ENCODE measurements at places on chromosomes 5 and 9.

DNA sequence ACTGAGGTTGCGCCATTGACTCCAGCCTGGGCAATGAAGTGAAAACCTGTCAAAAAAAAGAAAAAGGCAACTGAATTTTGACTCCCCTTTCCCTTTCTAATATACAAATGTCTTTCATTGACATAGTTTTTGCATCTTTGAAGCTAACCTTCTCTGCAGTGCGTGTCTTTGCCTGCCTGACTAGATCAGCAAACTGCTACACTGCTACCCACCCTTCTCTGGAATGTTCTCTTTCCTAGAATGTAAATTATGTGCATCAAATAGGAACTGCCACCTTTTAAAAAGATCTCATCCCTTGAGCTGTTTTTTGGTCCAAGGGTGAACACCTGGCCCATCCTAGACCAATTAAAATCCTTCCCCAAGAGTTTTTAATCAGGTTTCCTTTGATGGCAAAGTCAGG lies 127.6 kb downstream of the SLC28A3 start:
- H3K27me3 ChIP-seq: no peaks in the 10 kb centered on the region
- no peaks in the 10 kb centered on the region for H3K36me3 ChIP-seq
- DNase-seq: no peak
- no peaks in the 10 kb centered on the region for H3K4me1 ChIP-seq
- H3K4me3 ChIP-seq: no peak overlapping the region

DNA sequence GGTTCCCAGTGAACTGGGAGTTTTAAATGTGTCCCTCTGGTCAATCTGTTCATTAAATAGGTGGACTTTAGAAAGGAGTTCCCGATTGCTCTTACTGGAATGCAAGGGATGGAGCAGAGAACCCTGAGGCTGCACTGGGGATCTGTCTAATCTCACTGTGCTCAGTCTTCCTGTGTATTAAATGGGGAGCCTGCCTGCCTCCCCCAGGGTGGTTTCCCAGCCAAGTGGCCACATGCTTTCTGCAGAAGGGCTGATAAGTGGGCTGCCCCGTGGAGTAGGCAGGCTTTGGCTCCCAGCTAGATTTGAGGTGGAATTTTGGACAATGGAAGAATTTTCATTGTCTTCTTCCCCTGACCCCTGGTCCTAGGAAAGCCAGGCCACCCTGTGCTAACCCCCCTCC lies 14.0 kb upstream of the PHYHD1 start:
- no peak overlapping the region for H3K4me3 ChIP-seq
- peaks cover 28% of the 10 kb centered on the region for H3K36me3 ChIP-seq
- H3K27ac ChIP-seq: no peak overlapping the region

GRCh38 chr9:78280982-78281668 lies 15.8 kb upstream of the PSAT1 start:
- H3K4me1 ChIP-seq: no peaks in the 10 kb centered on the region
- DNase-seq: no peak
- no peaks in the 10 kb centered on the region for H3K36me3 ChIP-seq
- no peaks in the 10 kb centered on the region for H3K27me3 ChIP-seq
- H3K27ac ChIP-seq: no peak overlapping the region

DNA sequence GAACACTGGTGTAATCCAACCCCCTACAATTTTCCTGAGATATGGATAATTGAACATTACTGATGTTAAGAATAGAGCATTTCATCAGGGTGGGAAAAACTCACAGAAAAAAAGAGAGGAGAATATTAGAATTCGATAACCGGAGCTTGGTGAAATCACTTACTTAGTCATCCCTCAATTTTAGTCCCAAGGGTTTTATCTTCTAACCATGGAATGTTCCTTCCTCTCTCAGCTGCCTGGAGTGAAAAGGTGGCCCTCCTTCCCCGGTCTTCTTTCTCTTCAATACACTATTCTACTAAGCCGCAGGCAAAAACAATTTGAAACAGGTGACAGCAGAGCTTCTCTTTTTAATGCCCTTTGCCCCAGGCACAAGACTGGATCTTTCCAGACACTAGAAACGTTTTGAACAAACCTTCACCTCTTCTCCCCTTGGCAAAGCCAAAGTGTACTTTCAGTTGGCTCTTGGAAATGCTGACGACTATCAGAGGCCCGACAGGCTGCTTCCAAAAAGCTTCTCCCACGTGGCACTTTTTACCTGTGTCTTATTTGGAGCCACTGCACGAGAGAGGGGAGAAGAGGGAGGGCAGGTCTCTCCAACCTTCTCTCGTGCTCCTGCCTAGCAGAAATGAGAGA lies 543.9 kb downstream of the TLE1 start:
- H3K4me3 ChIP-seq: no peak overlapping the region
- DNase-seq: no peak
- no peaks in the 10 kb centered on the region for H3K4me1 ChIP-seq
- no peaks in the 10 kb centered on the region for H3K27me3 ChIP-seq

GRCh38 chr5:36596247-36596646 lies 10.2 kb upstream of the SLC1A3 start:
- no peaks in the 10 kb centered on the region for H3K4me1 ChIP-seq
- H3K27ac ChIP-seq: no peak overlapping the region
- DNase-seq: no peak
